CD14-positive monocyte (primary cell): ENCODE measurements at places on chromosomes 6 and 20. TPM values are rescaled to one million over a fixed set of nuclear protein-coding genes. Genes with fewer than 3 reads are reported as not detected.

Gene ZDHHC14
- 1.7 and 1.8 TPM in 2 replicates for polyA plus RNA-seq

Gene PCK1
- polyA plus RNA-seq, result not detected

Gene C6orf132
- not detected for polyA plus RNA-seq

Gene GSTA3
- polyA plus RNA-seq, result not detected

Gene TSBP1
- not detected for polyA plus RNA-seq

Gene BEND6
- not detected for polyA plus RNA-seq

Gene MMP24
- polyA plus RNA-seq, result not detected in 2 replicates

Gene TSPO2
- polyA plus RNA-seq, result not detected in 2 replicates

Gene TCF15
- polyA plus RNA-seq, result not detected in 2 replicates

Gene AK9
- 0.75 and 2.6 TPM in 2 replicates for polyA plus RNA-seq

Gene GLP1R
- not detected in 2 replicates for polyA plus RNA-seq

Gene CDC5L
- polyA plus RNA-seq, result 10.2 TPM

Gene PRKN
- polyA plus RNA-seq, result not detected

Gene MANEA
- polyA plus RNA-seq, result 4.8 TPM

Gene SAMD5
- polyA plus RNA-seq, result not detected in 2 replicates

Gene SLC25A27
- polyA plus RNA-seq, result 0.33 and 1.7 TPM in 2 replicates

Gene CAGE1
- 0.03 TPM in 1 of 2 replicates, not detected in the other for polyA plus RNA-seq

Gene LIN28B
- polyA plus RNA-seq, result not detected

Gene PBOV1
- polyA plus RNA-seq, result not detected in 2 replicates

Gene MOG
- not detected for polyA plus RNA-seq

Gene PTGIS
- polyA plus RNA-seq, result not detected

Gene TMC2
- not detected for polyA plus RNA-seq

Gene GUCA1A
- not detected in 2 replicates for polyA plus RNA-seq

Gene MAP3K5
- polyA plus RNA-seq, result 11.1 TPM

Gene TOP1
- polyA plus RNA-seq, result 3.5 and 11.5 TPM in 2 replicates

Gene TULP1
- polyA plus RNA-seq, result not detected

Gene CFAP61
- polyA plus RNA-seq, result not detected

Gene FAM83C
- not detected in 2 replicates for polyA plus RNA-seq

Gene SYS1
- 16.8 and 27.3 TPM in 2 replicates for polyA plus RNA-seq

Gene RALY
- 152 TPM for polyA plus RNA-seq

Gene FERMT1
- not detected for polyA plus RNA-seq

Gene C6orf58
- polyA plus RNA-seq, result not detected

Gene LHFPL5
- polyA plus RNA-seq, result not detected

Gene HDGFL1
- not detected in 2 replicates for polyA plus RNA-seq

Gene GTSF1L
- polyA plus RNA-seq, result not detected

Gene BMP2
- polyA plus RNA-seq, result not detected

Gene VGLL2
- not detected for polyA plus RNA-seq

Gene ZNF341
- polyA plus RNA-seq, result 1.1 TPM

Gene GPR63
- polyA plus RNA-seq, result 0.03 TPM in 1 of 2 replicates, not detected in the other

Gene HLA-G
- 0.89 TPM for polyA plus RNA-seq
